CD4-positive, alpha-beta T cell treated with Interleukin-4 for 1 hour (primary cell): ENCODE measurements at places on chromosomes 13 and 19.

DNA sequence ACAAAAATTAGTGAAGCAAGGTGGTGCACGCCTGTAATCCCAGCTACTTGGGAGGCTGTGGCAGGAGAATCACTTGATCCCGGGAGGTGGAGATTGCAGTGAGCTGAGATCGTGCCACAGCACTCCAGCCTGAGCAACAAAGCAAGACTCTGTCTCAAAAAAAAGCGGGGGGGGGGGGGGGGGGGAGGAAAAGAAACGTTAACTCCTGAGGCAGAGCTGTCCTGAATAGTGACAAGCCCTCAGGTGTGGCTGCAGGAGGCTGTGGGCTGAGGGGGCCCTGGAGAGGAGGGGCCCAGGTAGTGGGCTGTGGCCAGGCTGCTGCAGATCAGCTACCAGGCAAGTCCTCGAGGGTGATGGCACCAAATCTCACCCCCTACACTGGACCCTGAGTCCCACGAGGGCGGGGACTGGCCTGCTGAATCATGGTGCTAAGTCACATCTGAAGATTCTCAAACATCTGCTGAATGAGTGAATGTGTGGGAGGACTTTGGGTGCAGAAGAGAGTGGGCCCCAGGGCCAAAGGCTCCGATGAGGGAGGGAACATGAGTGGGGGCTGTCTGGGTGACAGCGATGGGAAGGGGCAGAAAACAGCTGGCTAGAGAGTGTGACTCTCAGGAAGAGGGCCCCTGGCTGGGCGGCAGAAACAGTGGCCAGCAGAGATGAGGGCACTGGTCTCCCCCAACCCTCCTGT, 24.6 kb upstream of the ATP1A3 start:
- no peak for DNase-seq

GRCh38 chr13:68895696-68896095, 1211.9 kb upstream of the ATXN8OS start:
- DNase-seq, result no peak

GRCh38 chr13:40190641-40191100, 475.8 kb downstream of the FOXO1 start:
- peak; percentile 78 for DNase-seq

GRCh38 chr13:46401432-46401831, 14.4 kb upstream of the RUBCNL start:
- no peak for DNase-seq

DNA sequence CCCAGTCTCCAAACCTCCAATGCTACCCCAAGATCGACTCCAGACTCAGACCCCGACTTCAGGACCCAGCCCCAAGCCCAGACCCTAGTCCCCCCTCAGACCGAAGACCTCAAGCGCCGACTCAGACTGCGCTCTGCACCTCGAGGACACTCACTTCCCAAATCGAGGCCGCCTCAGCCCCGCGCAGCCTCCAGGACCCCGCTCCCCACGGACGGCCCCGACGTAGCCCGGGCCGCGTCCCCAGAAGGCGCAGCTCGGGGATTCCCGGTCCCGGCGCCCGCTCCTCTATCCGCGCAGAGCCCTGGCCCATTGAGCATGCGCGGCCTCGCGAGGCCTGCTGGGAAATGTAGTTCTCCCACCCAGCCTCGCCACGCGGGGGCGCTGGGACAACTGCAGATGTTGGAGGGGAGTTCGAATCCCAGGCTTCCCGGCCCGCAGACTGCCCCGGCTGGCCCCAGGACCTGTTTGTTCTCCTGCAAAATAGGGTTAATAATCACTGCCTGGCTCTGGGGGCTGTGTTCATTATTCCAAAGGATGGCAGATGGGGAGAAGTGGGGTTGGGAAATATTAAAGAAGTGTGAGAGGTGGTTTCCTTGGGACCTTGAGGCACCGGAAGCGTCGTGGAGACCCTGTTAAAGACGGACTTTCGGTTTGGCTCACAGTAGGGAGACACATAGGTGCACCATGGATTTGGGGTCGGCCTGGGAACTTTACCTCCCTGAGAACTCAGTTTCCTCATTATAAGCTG, at the start of gene APBA3:
APBA3 (minus strand) TSS at position 311 of the 748 bp plus-strand sequence. CDS start 1,428 bp downstream, outside the sequence.
- peak; percentile 95 for DNase-seq

GRCh38 chr13:23427342-23427843, 6.1 kb downstream of the SACS start:
- no peak for DNase-seq

GRCh38 chr19:18736415-18737336, 53.2 kb downstream of the CRTC1 start:
- no peak for DNase-seq

DNA sequence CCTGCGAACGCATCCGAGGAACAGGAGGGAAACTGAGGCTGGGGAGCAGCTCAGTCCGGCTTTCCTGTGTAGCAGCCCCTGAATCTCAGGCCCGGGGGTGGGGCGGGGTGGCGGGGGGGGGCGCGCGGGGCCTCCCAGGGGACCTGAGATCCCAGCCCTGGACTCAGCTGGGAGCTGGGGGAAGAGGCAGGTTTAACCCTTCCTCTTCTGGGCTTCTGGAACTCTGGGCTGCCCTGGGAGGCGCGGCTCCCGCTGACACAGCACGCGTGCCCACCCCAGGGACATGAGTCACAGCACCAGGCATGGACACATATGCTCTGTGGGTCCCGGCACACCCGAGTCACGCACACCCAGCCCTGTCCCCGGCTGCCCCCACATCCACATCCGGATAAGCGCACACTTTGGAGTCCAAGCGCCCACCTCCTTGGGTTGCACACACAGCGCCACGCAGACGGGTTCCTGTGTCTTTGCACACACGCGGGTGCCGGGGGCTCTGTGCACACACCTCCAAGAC, 3.5 kb upstream of the CIRBP start:
- peak; percentile 54 for DNase-seq

GRCh38 chr13:36515466-36515865, 83.2 kb downstream of the CCNA1 start:
- no peak for DNase-seq

DNA sequence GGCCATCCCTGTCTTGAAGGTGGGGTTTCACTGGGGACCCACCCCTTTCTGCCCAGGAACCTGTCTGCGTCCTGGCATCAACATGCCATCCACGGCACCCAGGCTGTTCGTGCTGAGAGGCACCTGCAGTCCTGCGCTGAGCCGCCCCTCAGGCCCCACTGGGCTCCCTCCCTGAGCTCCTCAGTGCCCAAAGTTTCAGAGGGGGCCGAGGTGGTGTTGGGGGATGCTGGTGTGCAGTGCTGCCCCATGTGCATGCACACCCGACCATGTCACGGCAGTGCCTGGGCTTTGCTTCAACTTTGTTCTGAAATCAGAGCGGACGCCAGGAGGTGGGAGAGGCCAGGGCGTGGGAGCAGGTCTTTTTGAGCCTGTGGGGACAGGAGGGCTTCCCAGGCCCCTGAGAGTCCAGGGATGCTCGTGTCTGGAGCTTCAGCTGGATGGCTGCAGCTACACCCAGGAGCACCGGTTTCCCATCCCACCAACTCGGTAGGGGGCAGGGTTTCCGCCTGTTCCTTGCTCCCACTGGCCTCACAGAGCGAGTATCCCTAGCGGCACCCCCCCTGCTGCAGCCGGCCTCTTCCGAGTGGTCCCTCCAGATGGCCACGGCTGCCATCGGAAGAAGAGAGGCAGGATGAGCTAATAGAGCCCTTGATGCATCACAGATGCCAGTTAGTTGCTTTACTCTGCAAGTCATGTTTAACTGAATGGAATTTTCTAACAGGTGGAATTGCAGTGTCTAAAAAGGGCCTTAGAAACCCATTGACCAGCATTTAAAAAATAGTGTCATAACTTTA, 44.0 kb downstream of the WDFY2 start:
- DNase-seq, result no peak

GRCh38 chr13:48902368-48902767, 73.3 kb upstream of the FNDC3A start:
- no peak for DNase-seq

DNA sequence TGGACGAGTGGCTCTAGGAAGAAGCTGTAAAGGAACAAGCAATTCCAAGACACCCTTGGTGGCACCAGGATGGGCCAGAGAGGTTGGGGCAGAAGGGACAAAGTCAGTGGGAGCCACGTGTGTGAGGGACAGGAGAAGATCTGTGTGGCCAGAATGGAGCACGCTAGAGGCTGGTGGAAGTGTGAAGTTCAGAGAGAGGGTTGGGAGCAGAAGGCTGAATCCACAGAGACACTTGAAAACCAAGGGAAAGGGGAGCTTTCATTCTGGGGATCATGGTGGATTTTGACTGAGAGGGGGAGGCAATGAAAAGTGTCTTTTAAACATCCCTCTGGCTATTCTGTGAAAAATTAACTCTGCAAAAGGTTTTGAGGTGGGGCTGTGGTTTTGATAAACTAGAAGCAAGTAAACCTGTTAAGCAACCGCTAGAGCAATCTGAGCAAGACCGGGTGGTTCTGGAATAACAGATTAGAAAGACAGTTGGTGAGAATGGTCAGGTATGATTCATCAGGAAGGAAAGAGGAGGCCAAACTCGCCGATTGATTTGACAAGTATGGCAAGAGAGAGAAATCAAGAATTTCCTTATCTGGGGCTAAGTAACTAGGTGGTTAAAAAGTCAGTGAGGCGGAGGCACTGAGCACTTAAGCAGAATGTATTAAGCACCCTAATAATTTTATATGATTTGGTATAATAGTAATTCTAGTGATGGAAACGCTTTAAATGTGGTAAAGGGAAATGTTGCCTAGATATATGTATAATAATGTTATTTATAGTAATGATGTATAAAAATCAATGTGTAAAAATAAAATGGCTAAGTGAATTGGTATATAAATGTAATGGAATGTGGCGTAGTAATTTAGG, 140.0 kb downstream of the MYO16 start:
- DNase-seq, result no peak

- no peak for DNase-seq
Observed at GRCh38 chr19:16888629-16889365, at the start of gene F2RL3. Gene F2RL3, plus strand, starts transcription at chr19:16888999. Its CDS starts 191 bp downstream, at chr19:16889190.

DNA sequence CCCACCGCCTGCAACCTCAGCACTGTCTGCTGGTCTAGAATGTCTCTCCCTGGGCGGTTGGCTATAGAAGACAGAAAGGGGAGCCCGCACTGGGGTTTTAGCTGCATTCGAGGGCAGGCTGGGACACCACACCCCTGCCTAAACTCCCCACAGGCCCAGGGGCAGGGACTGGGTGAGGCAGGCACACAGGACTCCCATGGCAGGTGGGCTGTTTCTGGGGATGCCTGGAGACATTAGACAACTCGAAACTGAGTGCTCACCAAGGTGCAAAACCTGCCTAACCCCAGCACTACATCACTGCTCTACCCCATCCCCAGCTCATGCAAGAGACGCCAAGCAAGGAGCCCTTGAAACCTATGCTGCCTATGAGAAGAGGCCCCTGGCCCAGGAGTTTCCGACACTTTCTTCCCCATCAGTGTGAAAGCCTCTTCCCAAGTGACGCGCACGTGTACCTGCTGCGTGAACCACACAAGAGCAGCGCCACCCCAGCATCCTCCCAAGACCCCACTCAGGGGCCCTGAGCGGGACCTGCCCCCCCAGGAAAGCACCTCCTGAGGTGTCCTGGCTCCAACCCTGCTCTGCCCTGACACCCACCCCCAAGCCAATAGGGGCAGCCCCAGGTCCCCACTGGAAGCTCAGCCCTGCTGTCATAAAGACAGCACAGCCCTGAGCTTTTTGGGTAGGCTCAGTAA, 121.2 kb downstream of the TUBA3C start:
- DNase-seq, result no peak

DNA sequence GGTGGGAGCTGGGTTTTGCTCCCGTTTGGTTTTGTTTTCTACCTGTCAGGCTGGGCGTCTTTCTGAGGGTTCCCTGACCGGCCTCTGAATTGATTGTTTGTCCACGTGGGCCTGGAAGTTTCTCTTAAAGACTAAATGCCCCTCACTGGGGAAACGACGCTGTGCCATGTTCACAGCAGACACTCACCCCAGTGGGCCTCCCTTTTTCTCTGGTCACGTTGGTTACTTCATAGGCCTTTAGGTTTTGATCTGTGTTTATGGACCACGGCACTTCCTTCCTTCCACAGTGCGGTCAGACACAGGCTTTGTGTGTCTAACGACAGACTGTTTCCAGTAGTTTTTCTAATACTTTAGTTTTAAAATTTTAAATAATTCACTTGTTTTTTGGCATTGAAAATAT, 20.1 kb upstream of the NDUFS7 start:
- DNase-seq, result peak; percentile 39

DNA sequence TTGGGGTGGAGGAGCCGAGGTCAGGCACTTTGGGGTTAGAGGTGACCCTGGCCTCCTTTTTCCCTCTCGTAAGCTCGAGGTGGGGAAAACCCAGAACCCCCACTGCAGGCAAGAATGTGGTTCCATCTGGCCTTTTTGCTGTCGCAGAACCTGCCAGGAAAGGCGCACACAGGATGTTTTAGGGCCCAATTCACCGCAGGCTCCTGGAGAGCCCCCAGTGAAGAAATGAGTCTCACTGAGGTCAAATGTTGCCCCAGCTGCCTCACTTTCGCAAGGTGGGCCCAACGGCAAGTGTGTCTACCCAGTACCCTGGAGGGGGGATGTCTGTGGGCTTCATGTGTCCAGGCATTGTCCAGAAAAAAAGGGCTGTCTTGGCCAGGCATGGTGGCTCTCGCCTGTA, 61.8 kb downstream of the PEX11G start:
- DNase-seq, result peak; percentile 22

- DNase-seq, result no peak
Observed at GRCh38 chr13:83810136-83810535, 72.1 kb downstream of the SLITRK1 start.

DNA sequence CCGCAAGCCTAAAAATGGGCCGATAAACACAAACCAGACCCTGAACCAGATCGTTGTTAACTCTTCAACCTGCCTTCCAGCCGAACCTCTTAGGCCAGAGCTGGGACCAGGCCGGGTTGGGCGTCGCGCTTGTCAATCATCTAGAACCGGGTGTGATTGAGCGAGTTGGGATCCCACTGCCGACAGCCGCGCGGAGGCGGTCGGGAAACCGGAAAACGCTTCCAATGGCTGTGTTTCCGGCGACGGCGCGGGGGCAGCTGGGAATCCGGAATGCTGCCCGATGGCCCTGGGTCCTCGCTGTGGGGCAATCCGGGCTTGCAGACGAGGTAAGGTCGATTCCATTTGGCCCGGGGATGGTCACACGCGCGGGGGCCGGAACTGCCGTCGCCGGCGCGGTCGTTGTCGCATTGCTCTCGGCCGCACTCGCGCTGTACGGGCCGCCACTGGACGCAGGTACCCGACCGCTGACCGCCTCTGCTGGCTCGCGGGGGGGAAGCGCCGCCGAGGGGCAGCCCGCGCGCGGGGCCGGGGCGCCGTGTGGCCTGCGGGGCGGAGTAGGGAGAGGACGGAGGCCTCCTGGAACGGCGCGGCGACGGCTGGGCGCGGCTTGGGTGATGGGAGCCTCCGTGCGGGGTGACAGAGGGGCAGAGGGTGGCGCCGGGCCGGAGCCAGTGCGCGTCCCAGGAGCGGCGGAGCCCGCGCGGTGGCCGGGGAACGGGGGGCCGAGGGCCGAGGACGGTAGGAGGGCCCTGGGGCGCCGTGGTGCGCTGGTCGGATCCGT, at the start of gene NAXD:
NAXD (plus strand) TSS at position 224 of the 781 bp plus-strand sequence; CDS start at position 281, 57 bp downstream.
- DNase-seq, result peak; percentile 79

GRCh38 chr19:17002455-17002854, 24.2 kb downstream of the CPAMD8 start:
- no peak for DNase-seq

DNA sequence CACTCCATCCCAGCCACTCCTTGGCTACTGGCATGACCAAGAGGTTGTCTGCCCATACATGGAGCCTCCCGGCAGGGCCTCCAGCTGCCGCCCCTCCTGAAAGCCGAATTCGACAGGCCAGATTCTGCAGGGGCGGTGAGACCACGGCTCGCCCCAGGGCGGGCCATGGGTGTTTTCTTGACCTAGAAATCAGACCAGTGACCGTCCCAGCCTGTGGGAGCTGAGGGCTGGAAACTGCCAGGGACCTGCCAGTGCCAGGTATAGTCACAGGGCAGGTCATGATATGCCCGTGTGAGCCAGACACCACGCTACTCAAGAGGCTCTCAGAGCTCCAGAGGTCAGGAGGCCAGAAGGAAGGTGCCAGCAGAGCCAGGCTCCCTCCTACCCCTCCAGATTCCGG, 16.8 kb downstream of the DAPK3 start:
- no peak for DNase-seq
